Fibroblast of upper back skin (primary cell): ENCODE measurements at places on chromosomes 12 and 14.

- no peak for DNase-seq
Observed at GRCh38 chr14:90700933-90701776, 115.1 kb downstream of the TTC7B start.

DNA sequence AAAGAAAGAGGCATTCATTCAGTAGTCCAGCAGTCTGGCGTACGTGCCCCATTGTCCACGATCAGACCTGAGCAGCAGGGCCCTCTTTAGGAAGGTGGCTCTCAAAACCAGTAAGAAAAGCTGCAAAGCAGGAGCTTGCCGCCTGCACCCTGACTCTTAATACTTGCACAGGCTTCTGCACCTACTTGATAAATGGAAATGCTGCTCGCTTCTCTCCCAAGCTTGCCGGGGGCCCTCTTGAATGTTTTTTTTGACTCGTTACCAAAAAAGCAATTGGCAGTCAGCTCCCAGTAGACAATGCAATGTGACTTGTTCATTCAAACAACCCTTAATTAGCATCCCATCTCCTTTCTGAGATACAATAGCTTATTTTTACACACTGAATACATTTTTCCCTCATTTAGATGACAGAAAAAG, 27.2 kb upstream of the PTPRB start:
- peak; percentile 19 for DNase-seq

GRCh38 chr14:93228550-93228949, 21.5 kb downstream of the UBR7 start:
- no peak for DNase-seq

DNA sequence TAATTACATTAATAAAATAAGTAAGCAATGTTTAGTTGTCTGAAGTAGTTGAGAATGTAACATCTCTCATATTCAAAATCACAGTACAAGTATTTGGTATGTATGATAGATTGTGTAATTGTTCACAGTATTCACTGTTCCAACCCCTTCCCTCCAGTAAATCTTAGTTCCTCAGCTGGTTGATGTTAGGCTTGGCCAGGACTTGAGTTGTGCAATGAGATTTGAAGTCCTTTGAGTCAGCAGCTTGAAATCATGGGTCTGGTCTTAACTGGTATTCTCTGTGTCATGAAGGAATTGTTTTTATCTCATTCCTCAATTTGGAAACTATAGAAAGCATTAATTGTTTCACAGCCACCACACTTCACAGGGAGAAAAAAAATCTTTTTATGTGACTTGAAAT, 477.1 kb downstream of the FSCB start:
- peak; percentile 61 for DNase-seq
